Stimulated activated CD4-positive, alpha-beta T cell treated with anti-CD3 and anti-CD28 coated beads, TNF-alpha, amount 100 ng/mL, for 1 hour (primary cell): ENCODE measurements at places on chromosomes 2 and 18.

GRCh38 chr2:58133395-58133794 is 86.8 kb downstream of the VRK2 start:
- DNase-seq, result no peak

DNA sequence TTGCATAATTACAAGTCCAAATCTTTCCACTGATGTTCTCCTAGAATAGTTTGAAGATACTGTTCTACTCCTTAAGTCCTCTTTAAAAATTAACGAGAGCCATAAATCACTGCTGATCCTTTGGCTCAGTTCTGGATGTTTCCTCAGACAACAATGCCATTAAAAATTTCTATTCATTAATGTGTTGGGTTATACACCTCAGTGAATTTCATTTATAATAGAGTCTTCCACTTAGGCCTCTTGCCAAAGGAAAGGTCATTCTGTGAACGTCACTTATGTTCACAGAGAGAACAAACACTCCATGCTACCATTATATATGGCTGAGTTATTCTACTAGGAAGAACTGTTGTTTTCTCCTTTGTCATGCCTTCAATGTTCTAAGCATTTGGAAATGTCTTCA is 1472.3 kb upstream of the CELF4 start:
- no peak for DNase-seq

GRCh38 chr2:159521272-159521671 is 95.1 kb downstream of the BAZ2B start:
- no peak for DNase-seq

GRCh38 chr2:196592911-196593881 is 46.3 kb upstream of the CCDC150 start:
- DNase-seq, result no peak

GRCh38 chr2:211181626-211182025 is 625.2 kb downstream of the CPS1 start:
- no peak for DNase-seq

GRCh38 chr18:70554854-70555445 is 266.1 kb downstream of the SOCS6 start:
- no peak for DNase-seq

- DNase-seq, result no peak
These were observed 123.5 kb downstream of the CABLES1 start for GRCh38 chr18:23258566-23259469.

- no peak for DNase-seq
These were observed 146.5 kb downstream of the NCKAP5 start for GRCh38 chr2:133421516-133422324.

DNA sequence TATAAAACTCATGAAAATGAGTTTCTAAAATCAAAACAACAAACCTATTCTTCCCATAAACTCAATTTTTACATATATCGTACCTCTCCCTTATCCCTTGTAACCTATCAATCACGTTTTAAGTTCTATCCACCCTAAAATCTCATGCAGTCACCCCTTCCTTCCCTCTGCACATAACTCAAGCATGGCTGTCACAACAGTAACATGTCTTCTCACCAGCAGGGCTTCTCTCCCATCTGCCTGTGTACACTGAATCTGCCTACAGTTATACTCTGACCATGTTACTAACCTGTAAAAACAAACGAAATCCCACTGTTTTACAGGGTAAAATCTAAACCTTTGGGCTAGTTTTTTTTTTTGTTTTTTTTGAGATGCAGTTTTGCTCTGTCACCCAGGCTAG is 68.2 kb downstream of the MAP4K3 start:
- DNase-seq, result no peak

GRCh38 chr18:1370552-1370951 is 465.9 kb downstream of the ADCYAP1 start:
- no peak for DNase-seq

GRCh38 chr2:147499785-147500184 is 345.0 kb upstream of the ACVR2A start:
- no peak for DNase-seq
